ENCODE measurements at places on chromosomes 1 and 21.

GRCh38 chr21:43303275-43304178 lies 123.4 kb downstream of the SIK1 start:
- no peak for DNase-seq

GRCh38 chr1:205535866-205536758 lies 31.6 kb downstream of the CDK18 start:
- DNase-seq = no peak

- no peak for DNase-seq
These were observed 63.5 kb downstream of the TCP10L start for GRCh38 chr21:32521736-32522355.

GRCh38 chr1:63112155-63112900 lies 210.0 kb upstream of the FOXD3 start:
- no peak for DNase-seq

DNA sequence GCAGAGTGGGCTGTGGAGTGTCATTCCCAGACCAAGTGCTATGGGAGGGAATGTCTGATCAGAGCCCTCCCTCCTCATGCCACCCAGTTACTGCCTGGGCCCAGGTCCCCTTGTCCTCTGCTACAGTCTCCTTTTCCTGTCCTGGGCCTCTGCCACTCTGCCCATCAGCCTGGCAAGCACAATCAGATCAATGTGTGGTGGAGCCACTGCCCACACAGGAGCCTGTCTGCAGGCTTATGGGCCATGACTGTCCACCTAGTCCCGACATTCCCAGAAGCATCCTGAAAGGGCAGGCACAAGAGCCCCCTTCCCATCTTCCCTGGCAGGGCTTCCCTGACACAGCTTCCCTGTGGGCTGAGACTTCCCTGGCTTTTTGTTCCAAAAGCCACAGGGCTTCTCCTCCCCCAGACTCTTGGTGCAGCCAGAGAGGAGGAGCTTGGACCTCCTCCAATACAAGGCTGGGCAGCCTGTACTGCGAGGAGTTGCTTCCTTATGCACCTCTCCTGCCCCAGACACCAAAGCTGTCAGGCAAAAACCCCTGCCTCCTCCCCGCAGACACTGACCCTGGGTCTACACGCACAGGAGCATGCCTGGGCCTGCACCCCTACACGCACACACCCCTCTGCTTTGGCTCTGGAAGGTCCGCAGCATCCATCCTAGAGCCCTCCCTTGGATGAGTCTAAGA lies 29.2 kb upstream of the CNTN2 start:
- no peak for DNase-seq

GRCh38 chr1:12143631-12144155 lies 23.1 kb upstream of the TNFRSF1B start:
- DNase-seq = peak; percentile 62

DNA sequence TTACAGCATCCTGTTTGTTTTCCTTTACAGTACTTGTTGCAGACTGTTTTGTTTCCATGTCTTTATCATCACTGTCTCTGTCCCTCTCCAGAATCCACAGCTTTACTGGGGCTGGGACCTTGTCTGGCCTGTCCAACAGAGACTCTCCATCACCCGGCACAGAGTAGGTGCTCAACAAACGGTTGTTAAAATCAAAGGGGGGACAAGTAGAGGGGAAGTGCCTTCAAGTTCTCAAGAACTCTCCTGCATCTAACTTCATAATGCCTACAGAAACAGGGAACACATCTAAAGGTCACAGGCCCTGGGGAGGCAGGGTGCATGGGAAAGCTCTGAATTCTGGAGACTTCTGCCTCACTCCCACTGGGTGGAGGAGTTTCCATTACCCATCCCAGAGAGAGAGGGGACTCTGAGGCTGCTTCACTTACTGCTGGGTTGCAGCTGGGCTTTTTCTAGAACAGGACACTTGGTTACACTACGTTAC lies 2.3 kb upstream of the ECE1 start:
- DNase-seq = no peak

DNA sequence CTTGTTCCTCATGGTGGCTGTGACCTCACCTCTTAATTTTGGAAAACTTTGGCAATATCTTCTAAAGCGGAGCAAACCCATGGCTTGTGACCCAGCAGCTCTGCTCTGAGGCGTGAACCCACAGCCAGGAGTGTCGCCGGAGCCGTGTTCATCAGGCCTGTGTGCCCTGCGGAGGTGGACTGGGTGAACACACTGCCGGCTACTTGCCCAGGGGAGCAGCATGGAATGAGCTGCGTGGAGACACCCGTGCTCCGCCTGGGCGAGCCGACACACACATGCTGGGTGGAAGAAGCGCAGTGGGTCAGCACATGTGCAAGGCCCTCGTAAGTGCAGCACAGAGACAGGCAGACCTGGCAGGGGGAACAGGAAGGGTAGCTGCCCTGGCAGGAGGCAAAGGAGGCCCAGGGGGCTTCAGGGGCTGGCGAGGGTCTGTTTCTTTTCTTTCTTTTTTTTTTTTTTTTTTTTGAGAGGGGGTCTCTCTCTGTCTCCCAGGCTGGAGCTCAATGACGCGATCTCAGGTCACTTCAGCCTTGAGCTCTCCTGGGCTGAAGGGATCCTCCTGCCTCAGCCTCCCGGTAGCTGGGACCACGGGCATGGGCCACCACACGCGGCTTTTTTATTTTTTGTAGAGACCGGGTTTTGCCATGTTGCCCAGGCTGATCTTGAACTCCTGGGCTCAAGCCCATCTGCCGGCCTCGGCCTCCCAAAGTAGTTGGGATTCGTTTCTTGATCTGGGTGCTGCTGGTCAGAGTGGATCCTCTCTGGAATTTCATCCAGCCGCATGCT lies 41.8 kb downstream of the AGPAT3 start:
- DNase-seq = no peak

DNA sequence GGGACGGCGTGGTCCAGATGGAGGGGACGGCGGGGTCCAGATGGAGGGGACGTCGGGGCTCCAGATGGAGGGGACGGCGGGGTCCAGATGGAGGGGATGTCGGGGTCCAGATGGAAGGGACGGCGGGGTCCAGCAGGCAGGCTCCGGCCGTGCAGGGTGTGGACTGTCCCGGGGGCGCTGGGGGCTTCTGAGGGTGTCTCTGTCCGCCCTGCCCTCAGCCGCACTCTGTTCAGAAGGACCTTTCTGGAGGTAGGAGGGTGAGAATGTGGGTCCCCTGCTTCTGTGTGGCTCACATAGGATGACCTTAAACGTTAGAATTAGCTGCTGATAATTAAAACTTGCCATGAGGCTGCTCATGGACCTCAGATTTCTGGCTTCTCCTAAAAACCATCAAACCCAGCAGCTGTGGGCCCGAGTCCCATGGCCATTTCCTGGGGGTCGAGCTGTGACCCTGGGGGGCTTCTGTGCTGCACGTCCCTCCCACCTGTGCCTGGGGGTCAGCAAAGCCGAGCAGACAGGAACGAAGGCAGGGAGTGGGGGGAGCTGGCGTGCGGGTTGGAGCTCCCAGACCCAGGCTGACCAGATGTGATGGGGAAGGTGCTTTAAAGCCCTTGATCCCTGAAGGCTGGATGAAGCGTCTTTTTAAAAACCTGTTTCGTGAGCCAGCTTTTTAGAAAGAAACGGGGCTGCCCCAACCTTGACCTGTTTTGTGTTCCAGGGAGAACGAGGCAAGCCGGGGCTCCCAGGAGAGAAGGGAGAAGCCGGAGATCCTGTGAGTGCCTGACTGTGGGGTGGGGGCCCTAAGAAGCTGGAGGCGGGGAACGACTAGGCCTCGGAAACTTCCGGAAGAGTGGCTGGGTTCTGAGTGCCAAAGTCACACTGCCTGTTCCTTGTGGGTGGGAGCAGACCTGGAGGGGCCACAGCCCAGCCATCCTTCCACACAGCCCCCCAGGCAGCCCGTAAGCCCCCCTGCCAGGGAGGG lies 7.1 kb downstream of the COL6A1 start:
- DNase-seq = no peak

GRCh38 chr1:86303041-86303690 lies 93.0 kb downstream of the ODF2L start:
- DNase-seq = no peak

- no peak for DNase-seq
These were observed 26.8 kb downstream of the ELK4 start for GRCh38 chr1:205604825-205605505.

DNA sequence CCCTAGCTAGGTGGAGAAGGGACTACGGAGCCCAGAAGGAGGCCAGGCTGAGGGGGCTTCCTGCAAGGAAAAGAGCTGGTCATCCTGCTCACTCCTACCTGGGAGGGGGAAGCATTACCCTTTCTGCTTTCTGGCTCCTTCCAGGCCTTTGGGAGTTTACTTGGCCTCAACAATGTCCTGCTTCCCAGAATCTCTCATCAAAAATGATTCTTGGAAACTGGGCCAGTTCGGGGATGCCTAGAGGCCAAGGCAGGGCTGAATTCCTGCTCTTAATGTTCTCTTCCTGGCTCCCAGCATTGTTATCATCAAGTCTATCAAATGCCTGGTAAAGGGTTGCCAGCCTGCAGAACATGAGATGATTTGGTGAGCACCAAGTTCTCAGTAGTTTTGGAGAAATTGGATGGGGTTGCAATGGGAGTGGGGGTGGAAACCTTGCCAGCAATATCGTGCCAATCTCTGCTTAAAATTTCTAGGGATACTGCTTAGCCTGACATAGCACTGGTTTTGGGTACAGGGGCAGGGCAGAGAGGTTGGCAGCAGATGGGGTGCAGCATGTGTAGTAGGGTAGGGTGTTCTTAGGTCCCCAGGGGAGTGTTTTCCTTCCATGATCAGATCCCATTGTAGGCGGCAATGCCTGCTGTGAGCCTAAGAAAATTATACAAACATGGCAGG lies 7.7 kb upstream of the PAFAH2 start:
- no peak for DNase-seq

DNA sequence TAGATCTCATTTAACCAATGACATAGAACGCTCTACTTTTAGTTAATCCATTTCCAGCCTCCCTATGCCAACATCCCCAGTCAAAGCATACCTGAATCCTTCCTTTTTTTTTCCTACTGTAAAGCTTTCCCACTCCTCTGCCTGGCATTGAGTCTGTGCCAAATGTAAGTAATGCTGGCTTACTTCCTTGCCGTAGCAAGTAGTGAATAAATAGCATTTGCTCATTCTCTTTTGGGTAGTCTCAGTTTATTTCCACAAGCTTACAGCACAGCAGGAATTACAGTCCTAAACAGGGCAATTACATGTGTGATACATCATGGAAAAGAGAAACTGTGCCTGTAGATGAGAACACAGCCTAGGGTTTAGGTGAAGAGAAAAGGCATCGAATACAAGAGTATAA lies 352.6 kb upstream of the NEGR1 start:
- DNase-seq = no peak

DNA sequence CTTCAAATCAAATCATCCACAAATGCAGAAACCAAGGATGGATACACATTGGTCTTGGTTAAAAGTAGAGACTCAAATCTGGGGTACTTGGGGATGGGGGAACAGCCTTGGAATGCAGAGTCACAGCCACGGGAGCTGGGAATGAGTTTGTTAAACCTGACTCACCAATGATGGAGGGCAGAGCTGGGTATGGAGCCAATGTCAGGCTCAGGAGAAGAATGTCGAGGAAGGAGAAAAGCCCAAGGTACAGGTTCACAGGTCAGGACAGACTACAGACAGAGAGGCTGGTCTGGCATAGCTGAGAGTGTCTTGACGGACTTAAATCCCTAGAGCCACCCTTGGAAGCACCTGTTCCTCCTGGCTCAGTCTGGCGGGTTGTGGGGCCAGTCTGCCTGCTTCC lies 237.6 kb downstream of the NTNG1 start:
- DNase-seq = no peak

GRCh38 chr1:47745715-47746609 lies 251.2 kb downstream of the TRABD2B start:
- DNase-seq = no peak

Measured in activated T-cell treated with anti-CD3 and anti-CD28 coated beads, Interleukin-2, amount 50 U/mL, for 24 hours (primary cell).